ENCODE measurements at places on chromosomes 3 and 15.
A peak's percentile ranks its signal among the peaks of the same experiment; 100 is the strongest.

- no peak for DNase-seq
Observed at GRCh38 chr3:27252646-27253045, 116.5 kb downstream of the NEK10 start.

DNA sequence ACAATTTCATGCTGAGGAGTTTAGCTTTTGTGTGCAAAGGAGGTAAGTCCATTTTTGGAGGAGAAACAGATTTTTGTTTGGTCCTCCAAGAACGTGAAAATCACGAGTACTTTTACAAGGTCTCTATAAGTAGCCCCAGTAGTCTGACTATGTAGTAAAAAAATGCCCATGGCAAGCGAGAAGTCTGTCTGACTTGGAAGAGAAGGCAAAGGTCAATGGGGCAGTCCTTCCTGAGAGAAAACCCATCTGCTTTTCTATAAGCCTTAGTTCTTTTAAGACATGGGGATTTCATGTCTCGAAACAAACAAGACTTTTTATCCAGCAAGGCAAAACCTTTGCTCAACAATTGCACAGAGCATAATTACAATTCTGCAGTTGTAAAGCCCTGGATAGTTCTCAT is 183.2 kb downstream of the GAP43 start:
- DNase-seq = no peak

DNA sequence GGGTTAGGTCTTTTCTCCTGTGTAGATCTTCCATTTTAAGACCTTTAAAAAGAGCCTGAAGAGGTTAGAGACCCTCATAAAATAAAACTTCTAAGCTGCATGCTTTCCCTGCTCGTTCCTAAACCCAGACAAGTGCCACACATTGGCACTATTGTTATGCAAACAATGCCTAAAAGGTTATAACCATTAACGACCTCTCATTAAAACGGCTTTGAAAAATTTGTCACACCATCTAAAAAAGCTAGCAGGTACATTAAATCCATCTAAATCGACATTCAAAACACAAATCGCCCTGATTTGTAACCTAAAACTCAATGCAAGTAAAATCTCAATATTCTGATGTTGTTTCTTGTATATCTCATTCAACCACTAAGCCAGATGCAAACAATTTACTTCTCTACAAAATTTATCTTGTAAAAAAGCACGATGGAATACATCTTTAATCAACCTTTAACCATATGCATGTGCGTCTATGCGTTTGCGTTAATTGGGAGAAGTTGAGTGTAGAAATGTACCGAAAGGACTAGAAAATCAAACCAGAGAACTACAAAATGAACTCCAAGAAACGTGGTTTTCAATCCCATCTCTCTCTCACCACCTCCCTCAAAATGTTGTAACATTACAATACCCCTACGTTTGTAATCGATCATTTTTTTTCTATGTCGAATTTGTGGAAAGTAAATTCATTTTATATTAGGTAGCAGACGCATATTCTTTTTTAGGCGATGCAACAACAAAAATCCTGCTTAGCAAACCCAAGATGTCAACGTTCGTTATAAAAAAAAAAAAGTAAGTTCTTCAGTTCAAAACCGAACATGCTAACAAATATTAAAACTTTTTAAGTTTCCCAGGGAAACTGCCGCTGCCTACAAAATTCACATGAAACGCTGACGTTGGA is 1.2 kb downstream of the ALDH1A2 start:
- DNase-seq = no peak

- DNase-seq = no peak
Observed at GRCh38 chr3:131233900-131234668, 147.5 kb upstream of the NUDT16 start.

- DNase-seq = no peak
Observed at GRCh38 chr15:90883976-90884718, at the start of gene FES. Gene FES, plus strand, starts transcription at chr15:90884504. Its CDS starts 542 bp downstream, at chr15:90885046.

DNA sequence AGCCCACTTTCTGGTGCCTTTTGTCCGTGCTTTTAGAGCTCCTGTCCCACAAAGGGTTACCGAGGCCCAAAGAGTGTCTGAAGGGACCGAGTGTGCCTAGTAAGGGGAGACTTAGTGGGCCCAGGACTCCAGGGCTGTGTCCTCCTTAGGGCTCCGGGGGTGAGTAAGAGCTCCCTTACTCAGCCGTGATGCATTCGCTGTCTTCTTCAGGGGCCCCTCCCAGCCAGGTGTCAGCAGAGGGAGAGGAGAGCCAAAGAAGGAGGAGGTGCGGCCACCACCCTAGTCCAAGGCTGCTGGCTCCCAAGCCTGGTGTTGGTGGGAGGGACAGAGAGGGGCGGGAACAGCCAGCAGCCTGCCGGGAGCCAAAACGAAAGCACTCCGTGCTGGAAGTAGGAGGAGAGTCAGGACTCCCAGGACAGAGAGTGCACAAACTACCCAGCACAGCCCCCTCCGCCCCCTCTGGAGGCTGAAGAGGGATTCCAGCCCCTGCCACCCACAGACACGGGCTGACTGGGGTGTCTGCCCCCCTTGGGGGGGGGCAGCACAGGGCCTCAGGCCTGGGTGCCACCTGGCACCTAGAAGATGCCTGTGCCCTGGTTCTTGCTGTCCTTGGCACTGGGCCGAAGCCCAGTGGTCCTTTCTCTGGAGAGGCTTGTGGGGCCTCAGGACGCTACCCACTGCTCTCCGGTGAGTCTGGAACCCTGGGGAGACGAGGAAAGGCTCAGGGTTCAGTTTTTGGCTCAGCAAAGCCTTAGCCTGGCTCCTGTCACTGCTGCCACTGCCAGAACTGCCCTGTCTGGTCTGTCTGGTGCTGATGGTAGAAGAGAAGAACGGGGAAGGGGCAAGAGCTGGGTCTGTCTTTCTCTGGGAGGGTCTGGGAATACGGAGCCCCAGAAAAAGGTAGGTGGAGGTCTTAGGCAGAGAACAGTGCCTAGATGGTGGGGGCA is at the start of gene IL17RC:
Gene IL17RC (plus strand): TSS at position 365 of the 947 bp plus-strand sequence. CDS start 218 bp downstream, at position 583.
- DNase-seq = peak; percentile 23

DNA sequence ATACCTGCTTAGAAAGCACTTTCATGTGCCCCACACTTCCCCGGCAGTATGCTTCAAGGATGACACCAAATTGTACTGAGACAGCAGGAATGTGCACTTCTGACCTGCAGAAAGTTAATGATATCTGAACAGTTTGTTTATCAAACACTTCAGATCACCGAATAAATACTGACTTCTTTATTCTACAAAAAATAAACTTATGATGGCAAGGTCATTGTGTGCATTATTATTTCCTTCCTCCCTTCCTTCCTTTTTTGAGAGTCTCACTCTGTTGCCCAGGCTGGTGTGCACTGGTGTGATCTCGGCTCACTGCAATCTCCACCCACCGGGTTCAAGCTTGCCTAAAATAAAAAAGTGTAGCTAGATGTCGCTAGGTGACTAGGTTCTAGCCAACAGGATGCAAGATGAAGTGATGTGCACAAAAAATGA is 80.3 kb downstream of the FAIM start:
- no peak for DNase-seq

DNA sequence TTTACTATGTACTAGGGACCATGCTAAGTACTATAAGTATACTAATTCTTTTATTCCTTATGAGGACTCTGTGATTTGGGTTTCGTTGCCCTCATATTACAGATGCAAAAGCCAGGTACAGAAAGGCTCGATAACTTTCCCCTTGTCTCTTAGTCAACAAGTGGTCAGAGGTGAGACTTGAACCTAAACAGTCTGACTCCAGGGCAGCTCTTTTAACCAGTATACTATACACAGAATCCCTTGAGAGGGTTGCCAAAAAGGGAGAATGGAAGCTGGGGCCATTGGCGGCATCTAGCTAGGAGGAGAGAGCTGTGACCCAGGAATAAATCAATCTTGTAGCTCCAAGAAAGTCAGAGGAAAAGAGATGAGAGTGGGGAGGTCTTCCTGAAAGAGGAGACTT is 92.4 kb downstream of the TOP2B start:
- no peak for DNase-seq

DNA sequence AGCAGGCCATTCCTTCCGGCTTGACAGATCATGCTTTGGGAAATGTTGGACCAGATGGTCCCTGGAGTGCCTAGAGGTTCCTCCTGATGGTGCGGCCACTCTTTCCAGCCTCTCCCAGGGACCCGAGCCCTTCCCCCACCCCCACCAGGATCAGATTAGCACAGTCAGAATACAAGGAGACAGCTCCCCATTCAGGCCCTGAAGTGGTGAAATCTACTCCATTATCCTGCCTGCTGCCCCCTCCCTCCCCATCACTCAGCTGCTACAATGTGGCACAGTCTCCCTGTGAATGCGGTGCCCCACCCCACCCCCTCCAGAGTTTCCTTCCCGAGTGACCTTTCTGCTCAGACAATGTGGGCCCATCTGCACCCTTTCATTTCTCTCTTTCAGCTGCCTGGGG is 29.4 kb downstream of the RNU5B-1 start:
- no peak for DNase-seq

DNA sequence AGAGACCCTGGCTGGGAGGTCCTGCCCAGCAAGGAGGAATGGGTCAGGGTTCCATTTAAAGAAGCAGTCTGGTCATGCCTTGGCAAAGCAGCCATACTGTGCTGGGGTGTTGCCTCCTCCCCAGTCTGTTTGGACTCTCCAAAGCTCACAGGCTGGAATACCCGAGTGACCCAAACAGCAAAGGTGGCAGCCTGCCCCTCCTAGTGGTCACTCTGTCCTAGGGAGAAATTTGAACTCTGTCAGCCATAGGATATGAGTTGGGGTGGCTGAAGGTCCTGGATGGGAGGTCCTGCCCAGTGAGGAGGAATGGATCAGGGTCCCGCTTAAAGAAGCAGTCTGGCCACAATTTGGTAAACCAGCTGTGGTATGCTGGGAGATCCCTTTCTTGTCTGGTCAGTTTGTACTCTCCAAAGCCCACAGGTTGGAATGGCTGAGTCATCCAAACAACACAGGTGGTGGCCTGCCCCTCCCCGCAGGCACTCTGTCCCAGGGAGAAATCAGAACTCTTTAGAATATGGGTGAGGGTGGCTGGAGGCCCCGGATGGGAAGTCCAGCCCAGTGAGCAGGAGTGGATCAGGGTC is 45.0 kb downstream of the CCR1 start:
- DNase-seq = no peak

- no peak for DNase-seq
Observed at GRCh38 chr3:58566398-58567250, 10.6 kb downstream of the FAM107A start.

GRCh38 chr15:38085114-38085513 is 150.7 kb downstream of the TMCO5A start:
- DNase-seq = no peak

DNA sequence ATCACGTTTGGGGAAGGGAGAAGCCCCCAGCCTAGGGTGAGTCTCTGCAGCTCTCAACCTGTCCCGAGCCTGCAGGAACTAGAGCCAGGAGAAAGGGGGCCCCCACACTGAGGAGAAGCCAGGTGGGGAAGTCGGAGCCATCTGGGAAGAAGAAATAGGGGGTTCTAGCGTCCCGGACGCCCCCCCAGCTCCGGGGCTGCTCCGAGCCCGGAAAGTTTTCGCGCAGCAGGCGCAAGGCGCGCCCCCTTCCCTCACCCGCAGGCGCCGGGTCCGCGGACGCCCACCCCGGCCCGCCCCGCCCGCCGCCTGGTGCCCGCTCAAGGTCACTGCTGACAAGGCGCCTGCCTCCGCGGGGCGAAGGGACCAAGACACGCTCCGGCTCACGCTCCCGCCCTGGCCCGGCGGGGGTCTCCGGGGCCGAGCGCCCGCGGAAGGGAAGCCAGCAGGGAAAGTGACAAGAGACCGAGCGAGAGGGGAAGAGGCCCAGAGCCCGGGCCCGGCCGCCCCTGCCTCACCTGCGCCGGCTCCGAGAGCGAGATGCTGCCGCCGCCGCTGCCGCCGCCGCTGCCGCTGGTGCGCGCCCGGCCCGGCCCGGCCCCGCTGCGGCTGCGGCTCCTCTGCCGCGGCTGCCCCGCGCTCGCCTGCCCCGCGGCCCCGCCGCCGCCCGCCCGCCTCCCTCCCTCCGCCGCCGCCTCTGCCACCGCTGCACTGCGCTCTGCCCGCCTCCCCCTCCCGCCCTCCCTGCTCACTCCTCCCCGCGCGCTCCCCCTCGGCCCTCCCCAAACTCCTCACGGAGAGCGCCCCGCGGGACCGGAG is 108.4 kb upstream of the SLC6A11 start:
- DNase-seq = no peak

Data from stimulated activated naive CD8-positive, alpha-beta T cell treated with anti-CD3 and anti-CD28 coated beads, Interleukin-15, amount 100 ng/mL, for 72 hours (primary cell).